Activated T-helper 9 cell treated with anti-CD3 and anti-CD28 coated beads, Interleukin-2, amount 50 U/mL, for 16 hours (primary cell): ENCODE measurements at places on chromosomes 11 and 22.

DNA sequence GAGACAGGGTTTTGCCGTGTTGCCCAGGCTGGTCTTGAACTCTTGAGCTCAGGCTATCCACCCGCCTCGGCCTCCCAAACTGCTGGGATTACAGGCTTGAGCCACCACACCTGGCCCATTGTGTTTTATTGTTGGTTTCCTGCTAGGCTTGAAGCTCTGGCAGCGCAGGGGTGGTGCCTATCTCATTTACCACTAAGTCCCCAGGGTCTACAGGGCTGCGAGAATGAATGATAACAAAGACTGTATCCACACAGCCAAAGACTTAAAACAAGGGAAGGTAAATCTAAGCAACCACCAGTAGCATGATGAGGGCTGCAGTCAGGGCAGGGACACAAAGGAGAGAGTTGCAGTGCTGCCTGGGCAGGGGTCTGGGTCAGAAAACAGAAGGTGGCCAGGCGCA, 37.3 kb upstream of the XBP1 start:
- DNase-seq, result no peak

DNA sequence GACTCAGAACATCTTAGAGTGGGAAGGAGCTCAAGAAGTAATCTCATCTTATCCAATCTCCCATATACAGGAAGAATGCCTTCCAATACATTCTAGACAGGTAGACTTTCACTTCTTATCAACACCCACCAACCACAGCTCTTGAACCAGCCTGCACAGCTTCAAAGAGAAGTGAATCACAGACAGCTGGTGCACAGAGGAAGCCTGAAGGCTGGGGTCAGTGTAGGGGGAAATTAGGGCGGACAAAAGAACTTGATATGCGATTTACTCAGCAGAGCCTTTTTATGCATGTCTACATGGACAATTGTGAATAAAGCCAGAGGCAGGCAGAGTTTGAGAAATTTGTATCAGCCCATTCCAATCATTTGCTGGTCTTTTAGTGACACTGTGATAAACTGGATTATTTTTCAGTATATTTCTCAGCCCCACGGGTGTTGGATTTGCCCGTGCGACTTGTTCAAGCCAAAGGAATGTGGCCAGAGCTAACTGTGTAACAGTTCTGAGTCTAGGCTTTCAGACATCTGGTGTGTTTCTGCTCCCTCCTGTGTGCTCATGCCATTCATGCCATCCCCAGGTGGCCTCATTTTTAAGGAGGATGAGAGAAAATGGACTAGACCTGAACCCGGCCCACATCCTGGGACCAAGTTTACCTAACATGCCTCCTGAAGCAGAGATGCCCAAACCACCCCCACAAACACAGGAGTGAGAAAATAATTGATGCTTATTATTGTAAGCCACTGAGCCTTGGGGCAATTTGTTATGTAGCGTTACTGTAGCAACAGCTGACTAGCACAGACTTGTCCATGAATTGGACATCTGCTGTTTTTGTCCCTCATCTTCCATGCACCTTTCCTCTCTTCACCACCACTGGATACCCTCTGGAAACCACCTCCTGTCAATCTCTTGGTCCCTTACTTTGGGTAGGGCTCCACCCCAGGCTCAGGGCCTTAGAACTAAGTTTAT, 137.5 kb upstream of the HSD17B12 start:
- DNase-seq, result no peak

- DNase-seq, result no peak
These were observed 554 bp upstream of the NECTIN1 start for GRCh38 chr11:119729581-119729927.

GRCh38 chr11:17650127-17650911, 69.1 kb upstream of the MYOD1 start:
- DNase-seq, result no peak

DNA sequence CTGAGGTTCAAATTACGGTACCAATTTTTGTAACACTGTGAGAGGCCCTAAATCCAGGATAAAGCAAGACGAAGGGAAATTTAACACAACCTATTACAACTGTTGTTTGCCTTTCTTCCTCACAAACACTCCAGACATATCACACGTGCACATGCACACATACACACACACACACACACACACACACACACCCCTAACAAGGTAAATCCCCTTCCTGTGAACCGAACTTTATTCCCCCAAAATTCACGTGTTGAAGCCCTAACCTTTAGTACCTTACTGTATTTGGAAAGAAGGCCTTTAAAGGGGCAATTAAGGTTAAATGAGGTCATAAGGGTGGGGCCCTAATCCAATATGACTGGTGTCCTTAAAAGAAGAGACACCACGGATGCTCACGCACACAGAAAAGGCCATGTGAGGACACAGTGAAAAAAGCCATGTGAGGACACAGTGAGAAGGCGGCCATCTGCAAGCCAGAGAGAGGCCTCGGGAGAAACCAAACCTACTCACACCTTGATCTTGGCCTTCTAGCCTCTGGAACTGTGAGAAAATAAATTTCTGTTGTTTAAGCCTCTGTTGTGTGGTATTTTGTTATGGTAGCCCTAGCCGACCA, 1.8 kb downstream of the SERGEF start:
- DNase-seq, result no peak

DNA sequence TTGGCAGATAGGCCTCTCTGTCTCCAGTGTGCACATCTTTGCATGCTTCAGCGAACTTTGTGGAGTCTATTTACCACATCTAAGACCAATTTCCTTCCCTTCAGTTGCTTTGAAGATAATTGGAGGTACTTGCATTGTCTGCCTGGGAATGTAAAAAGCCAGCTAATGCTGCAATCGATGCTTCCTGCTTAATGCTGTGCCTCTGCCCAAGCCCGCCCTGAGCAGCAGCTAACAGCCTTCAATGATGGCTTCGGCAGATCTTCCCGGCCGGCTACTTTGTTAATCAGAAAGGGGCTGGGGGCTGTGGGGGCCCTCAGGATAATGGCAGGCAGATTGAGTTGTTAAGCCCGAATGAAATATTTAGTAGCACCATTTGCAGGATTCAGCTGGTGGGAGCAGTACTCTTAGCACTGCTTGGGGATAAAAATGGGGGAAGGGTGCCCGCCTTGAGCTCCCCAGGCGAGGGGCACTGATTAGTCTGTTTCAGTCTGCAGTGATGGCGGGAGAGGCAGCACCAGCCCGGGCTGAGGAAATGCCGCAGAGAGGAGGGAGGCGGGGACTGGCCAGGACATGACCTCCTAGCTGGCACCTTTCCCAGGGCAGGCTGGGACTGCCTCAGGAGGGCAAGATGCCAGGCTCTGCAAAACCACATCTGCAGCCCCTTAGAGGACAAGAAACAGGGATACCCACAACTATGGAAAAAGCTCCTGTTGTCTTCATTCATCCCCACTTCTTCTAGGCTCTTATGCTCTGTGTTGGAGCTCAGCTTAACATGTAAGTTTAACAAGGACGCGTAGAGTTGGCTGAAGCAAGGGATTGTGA, 460.0 kb downstream of the BUD13 start:
- no peak for DNase-seq

DNA sequence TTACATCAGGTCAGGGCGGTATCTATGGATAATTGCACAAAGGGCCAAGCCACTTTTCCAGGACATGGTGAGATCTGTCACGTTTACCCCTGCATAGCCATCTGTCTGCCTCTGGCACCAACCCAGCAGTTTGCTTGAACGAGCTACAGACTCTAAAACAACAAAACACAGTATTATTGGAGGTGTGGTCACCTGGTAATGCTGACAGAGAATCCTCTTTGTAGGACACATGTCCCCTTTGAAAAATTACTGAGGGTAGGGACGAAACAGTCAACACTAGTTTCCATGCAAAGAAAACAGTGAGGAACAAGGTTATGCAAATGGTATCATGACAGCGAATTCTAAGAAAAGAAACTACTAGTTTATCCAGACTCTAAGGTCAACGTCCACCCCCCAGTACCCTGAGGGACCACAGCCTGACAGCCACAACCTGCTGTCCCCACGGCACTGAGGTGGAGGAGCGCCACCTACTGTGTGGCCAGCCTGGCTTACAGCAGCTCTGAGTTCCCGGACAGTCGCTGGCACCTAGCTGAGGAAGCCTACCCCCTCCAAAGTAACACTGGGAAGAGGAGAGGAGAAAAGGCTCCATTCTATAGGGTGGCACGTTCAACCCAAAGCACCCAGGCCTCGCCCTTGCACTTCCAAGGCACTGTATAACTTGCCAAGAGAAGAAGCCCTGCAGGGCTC, 117.4 kb upstream of the BID start:
- no peak for DNase-seq

GRCh38 chr11:86722006-86722405, 49.6 kb upstream of the ME3 start:
- DNase-seq, result no peak

- DNase-seq, result no peak
These were observed 26.1 kb downstream of the UBE2L3 start for GRCh38 chr22:21593406-21594232.

DNA sequence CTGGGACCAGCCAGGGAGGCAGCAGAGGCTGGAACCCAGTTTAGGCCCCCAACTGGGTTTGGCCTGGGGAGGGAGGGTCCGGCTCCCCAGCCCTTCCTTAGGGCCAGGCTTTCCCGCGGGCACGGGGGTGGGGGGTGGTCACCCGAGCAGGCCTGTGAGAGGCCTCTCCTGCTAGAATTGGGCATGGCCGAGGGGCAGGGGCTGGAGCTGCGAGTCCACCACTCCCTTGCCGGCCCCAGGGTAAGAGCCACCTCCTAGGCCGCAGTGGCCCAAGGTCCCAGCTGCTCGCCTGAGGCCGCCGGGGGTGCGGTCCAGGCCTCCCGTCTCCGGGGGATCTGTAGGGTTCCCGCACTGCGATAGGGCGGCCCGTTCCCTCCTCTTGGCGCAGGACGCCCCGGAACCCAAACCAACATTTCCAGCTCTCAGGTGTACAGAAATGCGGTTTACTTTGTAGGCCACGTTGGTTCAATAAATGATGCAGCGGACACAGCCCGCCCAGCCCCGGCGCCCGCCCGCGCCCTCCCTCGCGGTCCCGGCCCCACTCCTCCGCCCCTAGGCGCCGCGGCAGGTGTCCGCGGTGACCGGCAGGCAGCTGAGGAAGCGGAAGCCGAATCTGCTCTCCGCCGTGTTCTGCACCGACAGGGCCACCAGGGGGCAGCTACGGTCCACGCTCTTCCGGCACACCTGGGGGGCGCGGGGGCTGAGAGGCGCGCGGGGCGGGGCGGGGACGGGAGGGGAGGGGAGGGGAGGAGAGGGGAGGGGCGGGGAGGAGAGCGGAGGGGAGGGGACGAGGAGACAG, 5.9 kb downstream of the LMNTD2 start:
- DNase-seq, result peak; percentile 74

- no peak for DNase-seq
These were observed 63.3 kb upstream of the TNRC6B start for GRCh38 chr22:40114411-40114810.

DNA sequence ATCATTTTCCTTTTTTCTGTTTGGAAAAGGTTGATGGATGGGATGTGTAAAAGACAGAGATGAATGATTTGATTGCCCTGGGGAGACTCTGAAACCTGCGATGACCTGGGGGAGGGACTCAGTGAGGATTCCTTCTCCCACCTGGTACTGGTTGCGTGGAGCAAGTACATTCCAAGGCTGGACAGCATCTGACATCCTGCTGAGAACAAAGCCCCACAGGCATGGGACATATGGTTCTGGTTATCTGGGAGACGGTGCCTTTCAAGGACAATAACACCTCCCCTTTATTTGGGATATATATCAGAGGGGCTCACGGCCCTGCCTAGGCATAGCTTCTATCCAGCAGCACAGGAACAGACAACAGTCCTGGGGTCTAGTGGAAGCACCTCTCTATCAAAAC, 527.8 kb downstream of the METTL15 start:
- DNase-seq, result no peak

DNA sequence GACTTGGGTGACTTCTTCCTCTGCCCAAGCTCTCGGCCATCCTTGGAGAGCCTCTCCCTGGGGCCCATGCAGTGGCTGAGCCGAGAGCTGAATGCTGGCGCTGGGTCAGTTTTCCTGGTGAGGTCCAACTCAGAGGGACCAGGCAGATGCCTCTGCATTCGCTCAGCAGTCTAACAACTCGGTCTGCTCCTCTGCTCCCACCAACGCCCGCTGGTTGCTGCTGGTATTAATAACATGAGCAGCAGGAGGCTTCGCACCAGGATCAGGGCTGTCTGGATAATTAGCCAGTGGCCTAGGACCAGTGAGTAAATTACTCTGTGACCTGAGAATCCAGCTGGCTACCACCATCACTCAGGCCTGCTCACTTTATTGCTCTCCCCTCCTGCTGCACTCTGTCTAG, 77.7 kb upstream of the FAM181B start:
- DNase-seq, result no peak

DNA sequence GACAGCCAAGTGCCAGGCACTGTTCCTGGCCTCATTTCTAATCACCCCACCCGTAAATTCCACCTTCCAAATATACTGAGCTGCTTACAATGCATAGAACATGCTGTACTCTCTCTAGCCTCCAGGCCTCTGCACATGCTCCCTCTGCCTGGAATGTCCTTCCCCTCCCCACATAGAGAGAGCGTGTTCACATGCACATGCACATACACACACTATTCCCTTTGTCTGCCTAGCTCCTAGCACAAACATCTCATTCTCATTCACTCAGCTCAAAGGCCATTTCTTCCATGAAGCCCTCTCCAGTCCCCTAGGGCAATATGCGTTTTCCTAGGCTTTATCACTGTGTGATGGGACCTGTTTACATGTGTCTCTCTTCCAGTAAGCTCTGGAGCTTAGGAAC, 144.6 kb downstream of the WT1 start:
- no peak for DNase-seq

GRCh38 chr11:578276-579035, 2.2 kb downstream of the PHRF1 start:
- no peak for DNase-seq

DNA sequence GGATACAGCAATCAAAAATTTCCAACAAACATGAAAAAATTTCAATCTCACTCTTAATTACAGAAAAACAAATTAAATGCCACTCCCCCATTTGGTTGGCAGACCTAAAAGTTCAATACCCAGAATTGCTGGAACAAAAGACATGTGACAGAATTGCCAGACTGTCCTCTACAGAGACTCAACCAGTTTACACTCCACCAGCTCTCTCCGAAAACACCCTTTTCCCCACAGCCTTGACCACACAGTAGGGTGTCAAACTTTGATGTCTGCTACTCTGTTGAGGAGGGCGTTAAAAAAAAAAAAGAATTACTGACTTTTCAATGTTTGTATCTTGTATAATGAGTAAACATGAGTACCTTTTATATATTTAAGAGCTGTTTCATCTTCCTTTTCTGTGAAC, 44.7 kb upstream of the YPEL1 start:
- DNase-seq, result no peak

GRCh38 chr22:30733181-30733631, 38.5 kb downstream of the OSBP2 start:
- DNase-seq, result no peak

DNA sequence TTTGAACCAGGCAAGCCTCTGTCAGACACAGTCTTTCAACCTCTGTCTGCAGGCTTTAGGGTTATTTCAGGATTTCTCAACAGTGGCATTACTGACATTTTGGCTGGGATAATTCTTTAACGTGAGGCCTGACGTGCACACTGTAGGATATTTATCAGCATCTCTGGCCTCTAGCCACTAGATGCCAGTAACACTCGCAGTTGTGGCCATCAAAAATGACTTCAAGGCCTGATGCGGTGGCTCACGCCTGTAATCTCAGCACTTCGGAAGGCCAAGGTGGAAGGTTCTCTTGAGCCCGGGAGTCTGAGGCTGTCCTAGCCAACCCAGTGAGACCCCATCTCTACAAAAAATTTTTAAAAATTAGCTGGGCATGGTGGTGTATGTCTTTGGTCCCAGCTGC, 113.0 kb downstream of the CCDC81 start:
- no peak for DNase-seq

- DNase-seq, result peak; percentile 25
These were observed 9.2 kb upstream of the CBL start for GRCh38 chr11:119196833-119197483.
